Fibroblast of lung (primary cell): ENCODE measurements at places on chromosomes 3 and 15. TPM values are rescaled to one million over a fixed set of nuclear protein-coding genes. Genes with fewer than 3 reads are reported as not detected.

Gene TM4SF18
- total RNA-seq, result not detected in 2 replicates

DNA sequence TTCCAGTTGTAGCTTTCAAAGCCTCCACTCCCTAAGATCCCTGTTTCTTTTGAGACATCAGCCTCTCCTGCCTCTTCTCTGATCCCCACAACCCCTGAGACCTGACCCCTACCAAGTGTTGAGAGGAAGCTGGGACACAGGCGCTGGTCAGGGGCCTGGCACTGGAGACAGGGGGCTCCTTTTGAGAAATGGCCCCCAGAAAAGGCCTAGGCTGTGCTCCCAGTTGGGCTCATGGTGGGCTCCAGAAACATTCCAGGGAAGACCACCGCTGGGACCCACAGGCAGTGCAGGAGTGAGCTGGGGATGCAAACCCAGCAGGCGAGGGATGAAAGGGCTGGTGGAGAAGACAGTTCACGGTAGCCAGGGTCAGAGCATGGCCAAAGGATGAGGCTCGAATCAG is 16.6 kb downstream of the SSUH2 start:
- no peak for DNase-seq

DNA sequence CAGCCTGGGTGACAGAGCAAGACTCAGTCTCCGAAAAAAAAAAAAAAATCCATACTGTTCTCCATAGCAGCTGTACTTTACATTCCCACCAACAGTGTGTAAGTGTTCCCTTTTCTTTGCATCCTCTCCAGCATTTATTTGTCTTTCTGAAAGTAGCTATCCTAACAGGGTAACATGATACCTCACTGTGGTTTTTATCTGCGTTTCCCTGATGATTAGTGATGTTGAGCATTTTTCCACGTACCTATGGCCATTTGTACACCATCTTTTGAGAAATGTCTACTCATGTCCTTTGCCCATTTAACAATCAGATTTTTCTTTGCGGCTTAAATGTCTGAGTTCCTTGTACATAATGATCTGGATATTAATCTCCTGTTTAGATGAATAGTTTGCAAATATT is 119.3 kb downstream of the RFX7 start:
- DNase-seq, result peak; percentile 19

- no peak for DNase-seq
Observed at GRCh38 chr3:13482106-13482690, 2.1 kb downstream of the HDAC11 start.

Gene EOMES
- under 0.01 TPM in 1 of 2 replicates, not detected in the other for total RNA-seq

Gene ANKRD63
- not detected in 2 replicates for total RNA-seq

DNA sequence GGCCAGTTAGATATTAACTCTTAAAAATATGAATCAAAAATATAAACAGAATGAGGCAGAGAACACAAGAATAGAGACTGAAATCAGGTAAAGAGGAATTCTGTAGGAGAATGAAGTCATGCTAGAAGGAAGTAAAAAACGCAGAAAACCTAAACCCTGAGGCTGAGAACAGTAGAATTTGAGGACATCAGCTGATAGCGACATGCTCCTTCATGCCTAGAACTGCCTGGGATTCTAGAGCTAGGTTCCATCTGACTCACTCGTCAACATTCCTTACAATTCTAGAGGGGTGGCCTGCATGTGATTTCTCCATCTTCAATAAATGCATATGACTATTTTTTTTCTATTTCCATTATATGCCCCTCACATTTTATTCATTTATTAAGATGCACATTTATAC is 343.0 kb downstream of the ROBO1 start:
- DNase-seq, result no peak

GRCh38 chr3:99842826-99843589 is 25.3 kb downstream of the CMSS1 start:
- peak; percentile 64 for DNase-seq

DNA sequence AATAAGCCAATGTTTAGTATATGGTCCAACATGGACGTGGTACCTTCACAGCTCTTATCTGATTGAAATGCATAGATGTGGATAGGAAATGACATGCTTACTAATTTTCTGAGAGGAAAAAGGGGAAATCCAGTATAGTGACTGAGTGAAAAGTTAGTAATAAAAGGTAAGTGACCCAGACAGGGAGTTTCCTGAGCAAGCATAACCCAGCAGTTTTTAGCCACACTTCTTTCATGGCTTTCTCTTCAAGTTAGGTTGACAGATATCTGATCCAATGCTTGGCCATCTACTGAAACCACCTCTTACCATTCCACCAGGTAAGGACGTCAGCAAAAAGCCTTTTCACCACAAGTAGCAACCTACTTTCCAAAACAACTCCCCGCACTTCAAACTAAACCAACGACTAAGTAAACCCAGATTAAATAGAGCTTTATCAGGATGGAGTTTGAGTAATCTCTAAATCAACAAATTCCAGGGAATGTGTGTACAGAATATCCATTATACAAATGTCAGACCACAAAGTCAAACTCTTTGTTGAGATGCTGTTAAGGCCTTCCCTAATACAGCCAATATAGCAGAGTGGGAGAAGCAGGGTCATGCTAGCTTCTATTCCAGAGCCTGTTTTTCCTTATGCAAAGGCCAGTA is 329.7 kb downstream of the RORA start:
- no peak for DNase-seq

DNA sequence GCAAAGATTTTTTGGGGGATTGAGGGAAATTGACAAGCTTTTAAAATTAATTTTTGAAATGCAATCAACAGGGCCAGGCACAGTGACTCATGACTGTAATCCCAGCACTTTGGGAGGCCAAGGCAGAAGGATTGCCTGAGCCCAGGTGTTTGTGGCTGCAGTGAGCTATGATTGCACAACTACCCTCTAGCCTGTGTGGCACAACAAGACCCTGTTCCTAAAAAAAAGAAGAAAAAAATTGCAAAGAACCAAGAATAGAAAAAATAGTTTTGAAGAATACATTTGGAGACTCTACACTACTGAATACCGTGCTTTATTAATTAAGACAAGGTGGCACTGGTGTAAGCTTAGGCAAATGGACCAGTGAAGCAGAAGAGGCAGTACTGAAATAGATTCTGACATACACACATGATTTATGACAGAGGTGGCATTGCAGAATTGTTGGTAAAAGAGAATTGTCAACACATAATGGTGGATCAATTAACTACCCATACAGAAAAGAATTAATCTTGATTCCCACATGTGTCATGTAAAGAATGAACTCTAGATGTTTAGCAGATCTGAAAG is 443.3 kb upstream of the ATP11B start:
- DNase-seq, result no peak

GRCh38 chr3:58009749-58010535 is 1.7 kb downstream of the FLNB start:
- DNase-seq, result no peak

- DNase-seq, result no peak
Observed at GRCh38 chr15:98405013-98405412, 243.3 kb upstream of the IGF1R start.

- no peak for DNase-seq
Observed at GRCh38 chr3:39205919-39206516, 13.6 kb upstream of the XIRP1 start.

DNA sequence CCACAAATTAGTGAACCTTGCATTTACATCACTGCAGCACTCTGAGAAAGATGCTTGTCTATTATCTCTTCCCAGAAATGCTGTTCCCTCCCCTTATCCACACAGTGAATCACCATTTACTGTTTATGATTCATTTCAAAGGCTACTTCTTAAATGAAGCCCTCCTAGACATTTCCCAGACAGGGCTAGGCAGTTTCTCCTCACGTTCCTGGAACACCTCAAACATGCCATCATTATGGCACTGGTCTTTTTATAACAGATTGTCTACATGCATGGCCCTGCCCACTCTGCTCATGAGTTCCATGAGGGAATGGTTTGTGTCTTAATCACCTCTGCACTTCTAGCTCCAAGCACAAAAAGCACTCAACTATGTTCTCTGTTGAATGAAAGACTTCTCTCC is 32.2 kb upstream of the TM2D3 start:
- DNase-seq, result peak; percentile 28

Gene THRB
- 3.9 and 7.4 TPM in 2 replicates for total RNA-seq

DNA sequence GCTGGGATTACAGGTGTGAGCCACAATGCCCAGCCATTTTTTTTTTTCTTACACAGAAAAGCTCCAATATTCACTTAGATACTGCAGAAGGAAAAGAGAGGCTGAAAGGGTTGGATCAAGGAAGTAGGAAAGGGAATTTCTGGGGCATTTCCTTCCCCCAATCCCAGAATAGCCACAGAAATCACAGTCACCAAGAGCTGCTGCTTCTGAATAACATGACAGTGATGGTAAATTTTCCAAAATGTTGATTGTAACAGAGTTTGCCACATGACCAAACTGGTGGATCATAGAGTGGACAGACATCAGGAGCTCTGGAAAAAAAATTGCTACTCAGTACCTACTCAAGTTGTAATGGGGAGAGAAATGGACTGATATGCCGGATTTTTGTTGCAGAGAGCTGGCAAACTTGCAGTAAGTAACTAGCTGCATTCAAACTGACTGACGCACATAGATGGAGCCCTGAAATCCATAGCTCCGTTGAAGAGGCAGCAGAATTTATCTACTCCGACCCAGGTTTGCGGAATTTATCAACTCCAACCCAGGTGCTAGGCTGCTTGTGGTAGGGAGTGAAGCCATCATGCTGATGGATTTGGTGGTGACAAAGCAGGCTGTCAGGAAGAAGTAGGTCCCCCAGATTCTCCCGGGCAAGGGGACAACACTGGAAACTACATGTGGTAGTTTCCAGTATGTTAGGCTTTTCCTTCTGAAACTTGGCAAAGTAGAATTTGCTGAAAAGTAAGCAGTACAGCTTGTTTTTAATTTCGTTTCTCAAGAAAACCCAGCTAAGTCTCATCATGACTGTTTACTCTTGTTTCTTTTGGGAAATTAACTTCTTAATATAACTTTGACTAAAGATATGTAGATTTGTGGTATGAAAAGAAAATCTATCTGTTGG is 10.5 kb upstream of the ADPGK start:
- DNase-seq, result no peak

Gene SSUH2
- total RNA-seq, result not detected in 2 replicates

Gene TUSC7
- total RNA-seq, result not detected in 2 replicates

Gene ADGRG7
- not detected in 2 replicates for total RNA-seq

DNA sequence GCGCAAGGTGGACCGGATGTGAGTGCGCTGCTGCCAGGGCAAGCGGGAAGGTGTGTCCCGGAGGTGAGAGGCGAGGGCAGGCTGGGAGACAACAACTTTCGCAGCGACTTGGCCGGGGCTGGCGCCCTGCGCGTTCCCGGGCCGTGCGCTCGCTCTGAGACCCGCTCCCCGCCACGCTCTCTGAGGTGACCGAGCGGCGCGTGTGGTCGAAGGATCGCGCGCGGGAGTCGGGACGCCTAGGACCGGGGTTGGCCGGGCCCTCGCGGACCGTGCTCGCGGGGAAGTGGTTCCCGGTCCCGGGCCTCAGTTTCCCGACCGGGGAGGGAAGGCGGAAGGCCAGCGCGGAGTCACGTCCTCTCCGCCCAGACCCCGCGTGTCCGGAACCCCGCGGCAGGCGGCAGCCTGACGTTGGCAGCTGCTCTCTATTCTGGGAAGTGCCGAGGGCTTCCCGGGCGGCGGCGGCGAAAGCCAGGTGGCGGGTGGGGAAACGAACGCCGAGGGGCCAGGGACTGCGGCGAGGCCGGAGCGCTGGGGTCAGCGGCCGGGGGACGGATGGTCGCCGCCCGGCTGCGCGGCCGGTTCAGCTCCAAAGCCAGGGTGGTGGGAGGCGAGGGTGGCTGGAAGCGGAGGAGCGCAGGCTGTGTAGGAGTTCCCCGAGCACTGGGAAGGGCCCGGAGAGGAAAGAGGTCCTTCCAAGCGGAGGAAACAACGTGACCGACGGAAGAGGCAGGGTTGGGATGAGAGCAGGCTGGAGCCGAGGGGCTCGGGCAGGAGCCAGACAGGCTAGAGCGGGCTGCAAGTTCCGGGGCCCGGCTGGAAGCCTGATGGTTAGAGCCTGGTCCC is 1.0 kb upstream of the IGF2BP2 start:
- peak; percentile 52 for DNase-seq

- DNase-seq, result no peak
Observed at GRCh38 chr15:52532427-52532826, 3.7 kb upstream of the MYO5A start.

DNA sequence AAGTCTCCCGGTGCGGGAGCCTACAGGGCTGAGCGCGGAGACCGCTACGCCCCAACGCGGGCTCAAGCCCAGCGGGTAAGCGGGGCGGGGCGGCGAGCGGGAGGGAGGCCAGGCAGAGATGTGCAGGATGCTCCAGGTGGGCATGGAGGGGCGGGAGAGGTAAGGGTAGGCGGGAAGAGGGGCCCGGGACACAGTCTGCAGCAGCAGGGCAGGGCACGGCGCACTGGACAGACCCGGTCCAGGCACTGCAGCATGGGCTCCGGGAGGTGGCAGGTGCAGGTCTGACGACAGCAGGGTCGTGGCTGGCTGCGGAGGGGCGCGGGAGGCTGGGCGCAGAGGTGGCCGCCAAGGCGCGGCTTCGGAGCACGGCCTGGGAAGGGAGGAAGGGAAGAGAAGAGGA is 102.8 kb downstream of the GABRB3 start:
- DNase-seq, result no peak

DNA sequence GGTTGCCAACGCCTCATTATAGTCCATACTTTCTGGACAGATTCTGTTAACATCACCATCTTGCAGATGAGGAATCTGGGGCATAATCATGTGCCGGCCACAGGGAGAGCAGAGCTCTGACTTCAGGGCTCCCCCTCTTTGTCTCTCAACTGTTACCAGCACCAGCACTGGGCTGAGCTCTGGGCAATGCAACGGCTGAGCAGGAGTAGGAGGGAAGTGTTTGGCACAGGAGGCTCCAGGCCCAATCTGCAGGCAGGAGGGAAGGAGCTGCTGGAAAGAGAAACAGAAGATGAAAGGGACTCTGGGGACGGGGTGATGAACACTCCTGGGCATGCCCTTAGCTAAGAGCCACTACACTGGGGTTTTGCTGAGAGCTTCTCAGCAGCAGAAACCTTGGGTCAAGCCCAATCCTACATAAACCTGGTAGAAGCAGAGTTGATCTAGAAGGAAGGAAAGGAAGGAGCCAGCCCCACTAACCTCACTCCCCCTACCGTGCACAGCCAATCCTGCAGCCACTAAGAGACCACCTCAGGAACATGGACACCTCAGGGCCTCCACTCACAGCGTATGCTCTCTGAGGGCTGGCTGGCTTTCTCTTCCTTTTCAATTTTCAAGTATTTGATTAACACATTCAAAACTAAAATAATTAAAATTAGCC is 73.1 kb upstream of the SPATA12 start:
- DNase-seq, result no peak

Gene CEMIP
- total RNA-seq, result 324 and 946 TPM in 2 replicates

Gene ZBED2
- total RNA-seq, result not detected in 2 replicates

DNA sequence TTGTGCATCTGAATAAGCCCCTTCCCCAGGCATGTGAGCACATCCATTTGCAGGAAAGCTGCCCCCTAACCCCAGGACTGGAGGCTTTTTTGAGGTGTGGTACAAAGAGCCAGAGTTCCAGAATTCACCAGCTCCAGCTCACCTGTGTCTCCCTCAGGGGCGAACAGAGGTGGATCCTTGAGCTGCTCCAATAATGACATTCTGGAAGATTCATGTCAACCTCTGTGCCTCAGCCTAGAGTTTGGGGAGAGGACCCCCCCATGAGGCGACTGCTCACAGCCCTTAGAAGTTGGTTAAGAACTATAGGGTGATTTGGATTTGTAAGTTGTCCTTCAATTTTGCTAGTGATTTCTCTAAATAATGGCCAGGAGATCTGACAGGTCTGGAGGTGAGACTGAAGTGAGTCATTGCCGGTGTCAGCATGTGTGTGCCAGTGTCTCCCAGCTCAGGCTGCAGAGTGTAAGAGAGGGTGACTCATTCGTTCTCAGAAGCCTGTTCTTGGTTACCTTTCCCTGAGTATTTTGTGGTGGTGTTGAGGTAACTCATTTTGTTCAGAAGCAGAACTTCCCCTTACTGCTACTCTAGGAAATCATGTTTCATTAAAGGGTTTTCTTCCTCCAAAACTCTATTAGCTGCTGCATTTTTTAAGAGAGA is 136.9 kb upstream of the TOPAZ1 start:
- DNase-seq, result peak; percentile 27
